KBM-7 (cell line): ENCODE measurements at places on chromosomes 16 and 17.

GRCh38 chr16:28491230-28491969, 474 bp downstream of the CLN3 start:
- DNase-seq = peak; percentile 59

- DNase-seq = no peak
These were observed at the start of gene ANKS4B for GRCh38 chr16:21233521-21234150. Gene ANKS4B (plus strand): TSS chr16:21233699. CDS start chr16:21233738, 39 bp downstream.

GRCh38 chr16:66300037-66300436, 66.5 kb upstream of the CDH5 start:
- DNase-seq = no peak

DNA sequence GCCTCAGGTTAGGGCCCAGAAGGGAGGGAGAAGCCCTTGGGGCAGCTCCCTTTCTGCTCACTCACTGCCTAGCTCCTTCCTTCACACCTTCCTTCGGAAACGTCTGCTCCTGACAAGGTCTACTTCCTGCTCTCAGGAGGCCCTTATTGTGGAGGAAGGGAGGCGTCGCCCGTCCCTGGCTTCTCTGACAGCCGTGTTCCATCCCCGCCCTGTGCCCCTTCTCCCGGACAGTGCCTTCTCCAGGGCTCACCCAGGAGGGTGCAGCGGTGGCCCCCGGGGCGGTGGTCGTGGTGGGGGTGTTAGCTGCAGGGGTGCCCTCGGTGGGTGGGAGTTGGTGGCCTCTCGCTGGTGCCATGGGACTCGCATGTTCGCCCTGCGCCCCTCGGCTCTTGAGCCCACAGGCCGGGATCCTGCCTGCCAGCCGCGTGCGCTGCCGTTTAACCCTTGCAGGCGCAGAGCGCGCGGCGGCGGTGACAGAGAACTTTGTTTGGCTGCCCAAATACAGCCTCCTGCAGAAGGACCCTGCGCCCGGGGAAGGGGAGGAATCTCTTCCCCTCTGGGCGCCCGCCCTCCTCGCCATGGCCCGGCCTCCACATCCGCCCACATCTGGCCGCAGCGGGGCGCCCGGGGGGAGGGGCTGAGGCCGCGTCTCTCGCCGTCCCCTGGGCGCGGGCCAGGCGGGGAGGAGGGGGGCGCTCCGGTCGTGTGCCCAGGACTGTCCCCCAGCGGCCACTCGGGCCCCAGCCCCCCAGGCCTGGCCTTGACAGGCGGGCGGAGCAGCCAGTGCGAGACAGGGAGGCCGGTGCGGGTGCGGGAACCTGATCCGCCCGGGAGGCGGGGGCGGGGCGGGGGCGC, 231.9 kb downstream of the SEC14L1 start:
- DNase-seq = peak; percentile 65

GRCh38 chr17:5785867-5786509, 201.7 kb upstream of the NLRP1 start:
- no peak for DNase-seq

DNA sequence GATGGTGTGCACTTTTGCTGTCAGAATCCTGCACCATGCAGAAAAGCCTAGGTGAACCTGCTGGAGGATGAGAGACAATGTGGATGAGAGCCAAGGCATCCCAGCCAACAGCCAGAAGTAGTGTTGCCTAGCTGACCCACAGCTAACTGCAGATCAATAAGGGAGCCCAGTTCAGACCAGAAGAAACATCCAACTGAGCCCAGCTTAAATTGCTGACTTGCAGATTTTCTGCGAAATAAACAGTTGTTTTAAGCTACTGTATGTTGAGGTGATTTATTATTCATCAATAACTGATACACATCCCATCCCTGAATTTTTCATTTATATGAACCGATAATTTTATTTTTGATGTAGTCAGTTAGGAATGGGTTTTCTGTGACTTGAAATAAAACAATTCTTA, 39.2 kb upstream of the TOX3 start:
- no peak for DNase-seq

DNA sequence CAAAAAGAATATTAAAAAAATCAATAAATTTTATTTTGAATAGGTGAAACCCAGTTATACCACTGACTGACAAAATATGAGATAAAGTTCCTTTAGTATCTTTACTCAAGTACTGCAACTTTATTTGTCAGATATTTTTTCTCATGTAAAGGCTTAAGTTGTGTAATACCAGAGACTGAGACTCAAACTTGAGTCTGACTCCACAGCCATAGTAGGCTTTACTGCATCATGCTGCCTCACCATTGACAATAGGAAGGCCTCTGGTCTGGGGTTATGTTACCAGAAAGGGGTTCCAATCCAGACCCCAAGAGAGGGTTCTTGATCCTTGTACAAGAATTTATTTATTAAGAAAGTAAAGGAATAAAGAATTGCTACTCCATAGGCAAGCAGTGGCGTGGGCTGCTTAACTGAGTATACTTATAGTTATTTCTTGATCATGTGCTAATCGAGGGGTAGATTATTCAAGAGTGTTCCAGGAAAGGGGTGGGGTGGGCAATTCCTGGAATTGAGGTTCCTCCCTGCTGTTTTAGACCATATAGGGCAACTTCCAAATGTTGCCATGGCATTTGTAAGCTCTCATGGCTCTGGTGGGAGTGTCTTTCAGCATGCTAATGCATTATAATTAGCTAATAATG, 187.4 kb upstream of the WSB1 start:
- no peak for DNase-seq

DNA sequence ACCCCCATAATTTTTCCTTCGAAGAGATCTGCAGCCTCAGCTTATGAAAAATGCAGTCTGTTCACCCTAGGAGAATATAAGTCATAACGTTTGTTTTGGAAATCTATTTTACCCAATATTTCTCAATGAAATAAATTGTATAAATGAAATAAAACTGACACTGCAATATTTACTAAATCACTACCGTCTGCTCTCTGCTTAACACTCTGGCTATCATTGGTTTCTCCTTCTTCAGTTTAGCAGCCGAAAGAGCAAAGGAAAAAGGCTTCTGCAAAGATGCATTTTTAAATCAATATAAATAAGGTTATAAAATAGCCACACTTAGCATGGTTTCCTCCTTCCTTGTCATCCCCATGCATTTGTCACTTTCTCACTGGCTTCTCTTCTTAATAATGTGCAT, 148.2 kb downstream of the SNX11 start:
- DNase-seq = no peak
